Activated naive CD8-positive, alpha-beta T cell treated with anti-CD3 and anti-CD28 coated beads for 36 hours (primary cell): ENCODE measurements at places on chromosomes 5 and 9.

GRCh38 chr9:36842560-36843530 lies 191.2 kb downstream of the PAX5 start:
- no peaks in the 10 kb centered on the region for H3K4me1 ChIP-seq
- no peak for DNase-seq
- no peak overlapping the region for H3K27ac ChIP-seq
- H3K27me3 ChIP-seq = no peaks in the 10 kb centered on the region

- DNase-seq = no peak
- peaks cover 6% of the 10 kb centered on the region for H3K36me3 ChIP-seq
- no peak overlapping the region for H3K4me3 ChIP-seq
- no peak overlapping the region for H3K27ac ChIP-seq
- H3K27me3 ChIP-seq = no peaks in the 10 kb centered on the region
- H3K4me1 ChIP-seq = peaks cover 20% of the 10 kb centered on the region
These were observed 56.3 kb upstream of the ITGA1 start for GRCh38 chr5:52731274-52732027.

DNA sequence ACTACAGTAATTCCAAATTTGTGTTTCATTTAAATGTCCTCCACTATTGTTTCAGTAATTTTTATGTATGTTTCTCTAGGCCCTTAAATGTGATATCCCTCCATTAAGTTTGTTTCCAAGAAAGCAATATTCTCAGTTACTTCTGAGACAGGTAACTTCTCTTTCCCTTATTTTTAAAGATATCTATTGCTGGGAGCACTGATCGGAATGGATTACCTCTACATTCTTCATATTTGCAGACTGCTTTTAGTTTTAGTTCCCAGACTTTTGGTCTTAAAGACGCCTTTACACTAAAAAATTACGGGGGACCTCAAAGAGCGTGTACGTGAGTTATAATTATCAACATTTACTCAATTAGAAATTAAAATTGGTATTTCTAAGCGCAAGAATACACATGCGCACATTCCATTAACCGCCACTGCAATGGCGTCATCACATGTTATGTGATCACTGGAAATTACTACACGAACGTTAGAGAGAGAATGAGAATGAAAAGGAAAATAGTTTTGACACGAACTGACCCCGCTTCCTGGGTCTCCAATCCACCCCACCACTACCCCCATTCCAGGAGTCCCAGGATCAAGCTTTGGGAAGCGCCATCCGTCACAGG lies 519 bp upstream of the RAD50 start:
- H3K4me1 ChIP-seq = peaks cover 23% of the 10 kb centered on the region
- H3K36me3 ChIP-seq = peaks cover 10% of the 10 kb centered on the region
- H3K27ac ChIP-seq = peak overlapping the region; percentile 96
- no peak for DNase-seq
- H3K4me3 ChIP-seq = peak overlapping the region; percentile 96

- no peak for DNase-seq
- H3K27ac ChIP-seq = no peak overlapping the region
- peaks cover 7% of the 10 kb centered on the region for H3K4me1 ChIP-seq
These were observed 278.9 kb upstream of the CD180 start for GRCh38 chr5:67475489-67475888.

- H3K36me3 ChIP-seq = no peaks in the 10 kb centered on the region
- H3K4me1 ChIP-seq = no peaks in the 10 kb centered on the region
- H3K27me3 ChIP-seq = peaks cover 4% of the 10 kb centered on the region
- H3K4me3 ChIP-seq = no peak overlapping the region
These were observed 109.9 kb upstream of the SLC1A3 start for GRCh38 chr5:36496471-36496870.
